ENCODE measurements at places on chromosomes 2 and 18. TPM values are rescaled to one million over a fixed set of nuclear protein-coding genes. Genes with fewer than 3 reads are reported as not detected.

- DNase-seq = peak; percentile 85
- peaks cover 18% of the 10 kb centered on the region for H3K4me1 ChIP-seq
- no peak overlapping the region for H3K4me3 ChIP-seq
- no peaks in the 10 kb centered on the region for H3K27me3 ChIP-seq
These were observed 73.1 kb upstream of the PXDN start for GRCh38 chr2:1817256-1818051.

DNA sequence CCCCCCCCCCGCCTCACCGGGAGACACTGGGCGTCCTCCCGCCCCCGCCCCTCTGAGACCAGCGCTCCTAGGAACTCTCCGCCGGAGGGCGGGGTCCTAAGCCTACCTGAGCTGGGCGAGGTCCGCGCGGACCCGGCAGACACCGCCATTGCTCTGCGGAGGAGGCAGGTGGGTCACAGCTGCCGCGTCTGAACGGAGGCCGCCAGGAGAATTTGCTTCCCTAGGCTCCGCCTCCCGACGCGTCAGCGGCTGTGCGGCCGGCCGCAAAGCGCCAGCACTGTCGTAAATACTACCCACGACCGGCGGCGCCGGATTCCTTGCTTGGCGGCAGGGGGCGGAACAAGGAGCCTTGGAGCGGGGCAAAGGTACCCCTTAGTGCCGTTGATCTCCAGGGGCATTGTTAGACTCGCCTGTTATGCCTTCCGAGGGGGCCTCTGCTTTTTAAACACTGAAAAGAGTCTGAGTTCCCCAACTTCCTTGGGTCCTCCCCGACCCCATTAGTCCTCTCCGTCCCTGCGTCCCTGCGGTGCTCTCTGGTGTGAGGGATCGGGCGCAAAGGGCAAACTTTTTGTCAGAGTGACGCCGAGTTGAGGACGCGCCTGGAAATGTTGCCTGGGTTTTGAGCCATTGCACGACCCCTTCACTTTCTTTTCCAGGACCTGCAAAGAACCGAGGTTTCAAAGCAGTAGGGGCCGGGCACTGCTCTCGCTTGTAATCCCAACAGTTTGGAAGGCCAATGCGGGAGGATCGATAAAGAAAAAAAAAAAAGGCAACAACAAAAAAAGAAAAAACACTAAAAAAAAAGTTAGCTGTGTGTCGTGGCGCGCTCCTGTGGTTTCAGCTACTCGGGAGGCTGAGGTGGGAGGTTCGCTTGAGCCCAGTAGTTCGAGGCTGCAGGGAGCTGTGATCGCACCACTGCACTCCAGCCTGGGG, at the start of gene GGCX:
GGCX (minus strand) TSS at position 214 of the 933 bp plus-strand sequence; CDS start at position 149, 65 bp downstream.
- peaks cover 27% of the 10 kb centered on the region for H3K4me1 ChIP-seq
- H3K27ac ChIP-seq = peak within 1 kb of the TSS; percentile 74
- peak; percentile 97 for DNase-seq
- peak within 1 kb of the TSS; percentile 57 for H3K4me3 ChIP-seq
- no peaks in the 10 kb centered on the region for H3K36me3 ChIP-seq
- H3K27me3 ChIP-seq = no peaks in the 10 kb centered on the region

- no peaks in the 10 kb centered on the region for H3K36me3 ChIP-seq
- no peak overlapping the region for H3K4me3 ChIP-seq
- DNase-seq = no peak
- H3K27ac ChIP-seq = no peak overlapping the region
- no peaks in the 10 kb centered on the region for H3K27me3 ChIP-seq
- peaks cover 19% of the 10 kb centered on the region for H3K4me1 ChIP-seq
These were observed 200.1 kb upstream of the DTNA start for GRCh38 chr18:34509879-34510586.

GRCh38 chr18:27136208-27136535, 48.9 kb downstream of the CHST9 start:
- H3K27me3 ChIP-seq = no peaks in the 10 kb centered on the region
- H3K27ac ChIP-seq = no peak overlapping the region
- no peak overlapping the region for H3K4me3 ChIP-seq
- DNase-seq = peak; percentile 36
- H3K4me1 ChIP-seq = peaks cover 17% of the 10 kb centered on the region

DNA sequence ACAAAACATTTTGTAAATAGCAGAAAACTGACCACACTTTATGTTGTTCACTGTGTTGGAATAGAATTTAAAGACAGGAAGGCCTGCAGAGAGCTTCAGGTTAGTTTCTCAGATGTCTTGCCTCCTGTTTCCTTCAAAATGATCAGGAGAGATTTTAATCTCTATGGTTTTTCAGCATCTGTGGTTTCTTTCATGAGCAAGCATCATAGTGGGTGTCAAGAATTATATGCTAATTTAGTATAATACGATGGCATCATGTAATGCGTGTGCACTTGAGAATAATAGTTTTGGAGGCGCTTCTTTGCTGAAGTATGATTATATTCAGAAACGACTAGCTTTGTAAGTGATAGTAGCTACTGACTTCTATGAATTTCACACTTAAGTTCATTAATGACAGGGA, 149.9 kb downstream of the PLCL1 start:
- no peaks in the 10 kb centered on the region for H3K27me3 ChIP-seq
- H3K36me3 ChIP-seq = no peaks in the 10 kb centered on the region
- no peak for DNase-seq
- no peaks in the 10 kb centered on the region for H3K4me1 ChIP-seq
- no peak overlapping the region for H3K27ac ChIP-seq
- H3K4me3 ChIP-seq = no peak overlapping the region

GRCh38 chr2:29847886-29848285, 73.5 kb downstream of the ALK start:
- no peaks in the 10 kb centered on the region for H3K4me1 ChIP-seq
- H3K27ac ChIP-seq = no peak overlapping the region
- DNase-seq = no peak
- H3K27me3 ChIP-seq = no peaks in the 10 kb centered on the region

GRCh38 chr2:38187541-38188011, 111.6 kb upstream of the CYP1B1 start:
- H3K36me3 ChIP-seq = no peaks in the 10 kb centered on the region
- H3K4me1 ChIP-seq = no peaks in the 10 kb centered on the region
- DNase-seq = peak; percentile 42
- no peaks in the 10 kb centered on the region for H3K27me3 ChIP-seq
- no peak overlapping the region for H3K4me3 ChIP-seq

DNA sequence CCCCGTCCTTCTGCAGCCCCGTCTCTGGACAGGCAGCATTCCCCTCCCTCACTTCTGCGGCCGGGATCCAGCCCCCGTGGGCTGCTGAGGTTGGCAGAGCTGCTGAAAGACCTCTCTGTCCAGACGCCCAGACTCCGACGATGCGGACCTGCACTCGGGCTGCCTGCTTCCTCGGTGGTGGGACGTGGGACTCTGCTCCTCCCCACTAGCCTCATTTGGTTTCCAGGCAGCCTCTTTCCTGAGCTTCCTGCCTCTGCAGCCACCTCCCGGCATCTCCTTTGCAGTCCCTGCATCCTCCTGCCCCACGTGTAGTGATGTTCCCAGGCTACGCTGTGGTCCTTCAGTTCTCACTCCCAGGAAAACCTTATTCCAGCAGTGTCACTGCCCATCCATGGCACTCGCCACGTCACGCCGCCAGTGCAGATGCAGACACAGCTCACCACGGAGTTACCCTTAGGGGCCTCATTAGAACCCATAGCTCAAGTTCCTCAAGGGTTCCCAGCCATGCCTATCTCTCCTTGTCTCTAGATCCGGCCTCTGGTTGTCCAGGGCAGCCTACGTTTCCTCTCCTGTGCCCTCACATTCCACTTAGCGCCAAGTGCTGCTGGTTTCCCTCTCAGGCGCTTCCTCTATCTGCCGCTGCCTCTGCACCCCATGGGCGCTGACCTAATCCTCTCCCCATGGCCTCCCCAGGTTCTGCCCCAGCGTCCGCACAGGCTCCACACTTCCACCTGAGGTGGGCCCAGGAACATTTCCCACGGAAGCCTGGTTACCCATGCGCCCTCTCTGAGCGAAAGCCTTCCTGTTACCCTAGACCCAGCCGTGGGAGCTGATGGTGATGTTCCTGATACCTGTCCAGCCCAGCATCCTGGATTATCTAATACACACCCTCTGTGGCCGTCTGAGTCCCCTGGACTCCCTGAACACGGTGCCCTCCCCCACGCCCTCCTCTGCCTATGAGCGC, 318.3 kb upstream of the MYT1L start:
- no peak overlapping the region for H3K4me3 ChIP-seq
- H3K36me3 ChIP-seq = no peaks in the 10 kb centered on the region
- DNase-seq = no peak
- H3K27me3 ChIP-seq = no peaks in the 10 kb centered on the region
- no peak overlapping the region for H3K27ac ChIP-seq

GRCh38 chr2:102130647-102130991, 11.9 kb upstream of the IL1R1 start:
- no peak for DNase-seq
- H3K4me3 ChIP-seq = no peak overlapping the region
- H3K27me3 ChIP-seq = no peaks in the 10 kb centered on the region
- H3K4me1 ChIP-seq = peaks cover 9% of the 10 kb centered on the region
- no peak overlapping the region for H3K27ac ChIP-seq
- no peaks in the 10 kb centered on the region for H3K36me3 ChIP-seq

DNA sequence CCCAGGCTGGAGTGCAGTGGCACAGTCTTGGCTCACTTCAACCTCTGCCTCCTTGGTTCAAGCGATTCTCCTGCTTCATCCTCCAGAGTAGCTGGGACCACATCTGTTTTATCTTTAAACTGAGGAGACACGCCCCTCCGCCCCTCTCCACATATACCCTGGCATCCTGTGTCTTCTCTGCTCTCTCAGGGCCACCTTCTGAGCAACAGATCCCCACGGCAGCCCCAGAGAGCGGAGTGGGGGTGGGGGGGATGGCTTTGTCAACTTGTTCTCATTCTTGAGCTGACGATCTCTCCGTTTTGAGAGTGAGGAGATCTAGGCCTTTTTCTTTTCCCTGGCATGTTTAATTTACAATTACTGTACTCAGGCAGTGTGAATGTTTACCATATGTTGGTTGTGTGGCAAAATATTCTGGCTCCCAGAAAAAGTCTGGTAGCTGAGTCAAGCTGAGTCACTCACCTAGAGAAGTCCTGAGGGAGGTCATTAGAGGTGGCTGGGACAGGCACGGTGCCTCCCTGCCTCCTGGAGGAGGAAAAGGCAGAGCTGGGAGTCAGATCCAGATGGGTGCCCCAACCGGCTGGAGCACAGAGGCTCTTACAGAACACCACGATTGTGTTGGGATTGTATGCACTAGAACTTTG, 19.5 kb upstream of the ID2 start:
- H3K4me3 ChIP-seq = no peak overlapping the region
- H3K4me1 ChIP-seq = no peaks in the 10 kb centered on the region
- no peak for DNase-seq

DNA sequence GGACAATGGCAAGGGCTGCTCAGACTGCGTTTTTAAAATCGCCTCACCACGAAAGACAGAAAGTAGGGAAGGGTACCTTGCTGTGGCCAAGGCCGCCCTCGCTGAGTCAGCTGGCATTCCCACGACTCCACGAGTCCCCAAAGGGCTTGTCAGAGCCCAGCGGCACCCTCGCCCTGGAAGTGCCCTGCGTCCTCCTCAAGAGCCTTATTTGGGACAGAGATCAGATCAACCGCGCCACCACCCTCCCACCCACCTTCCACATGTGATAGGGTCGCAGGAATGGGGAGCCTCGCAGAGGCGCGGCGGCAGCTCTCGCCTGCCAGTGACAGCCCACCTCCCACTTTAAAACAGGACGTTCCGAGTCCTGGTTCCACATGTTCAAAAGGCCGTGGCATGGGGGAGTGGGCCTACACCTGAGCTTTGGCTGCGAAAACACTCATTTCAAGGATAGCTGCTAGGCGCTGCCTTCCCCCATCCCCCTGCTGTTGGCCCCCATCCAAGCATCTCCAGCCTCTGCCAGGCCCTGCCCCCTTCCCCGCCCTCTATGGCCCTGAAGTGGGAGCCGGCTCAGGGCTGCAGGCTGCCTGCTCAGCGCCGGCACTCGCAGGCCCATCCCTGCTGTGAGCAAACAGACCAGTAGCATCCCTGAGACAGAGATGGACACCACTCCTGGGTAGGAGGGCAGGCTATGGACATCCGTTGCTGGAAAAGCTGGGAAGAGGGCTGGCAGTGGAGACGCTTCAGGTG, 38.1 kb upstream of the ARHGEF4 start:
- H3K4me3 ChIP-seq = no peak overlapping the region
- no peaks in the 10 kb centered on the region for H3K27me3 ChIP-seq
- peak; percentile 32 for DNase-seq
- no peaks in the 10 kb centered on the region for H3K36me3 ChIP-seq
- no peak overlapping the region for H3K27ac ChIP-seq
- H3K4me1 ChIP-seq = peaks cover 15% of the 10 kb centered on the region

- no peak overlapping the region for H3K27ac ChIP-seq
- H3K36me3 ChIP-seq = no peaks in the 10 kb centered on the region
- no peaks in the 10 kb centered on the region for H3K4me1 ChIP-seq
- no peaks in the 10 kb centered on the region for H3K27me3 ChIP-seq
- H3K4me3 ChIP-seq = no peak overlapping the region
These were observed 233.3 kb downstream of the MBD2 start for GRCh38 chr18:53991202-53991601.

GRCh38 chr2:213251618-213252017, 32.6 kb upstream of the SPAG16 start:
- no peak overlapping the region for H3K27ac ChIP-seq
- peak; percentile 35 for DNase-seq
- H3K36me3 ChIP-seq = no peaks in the 10 kb centered on the region
- no peaks in the 10 kb centered on the region for H3K27me3 ChIP-seq

DNA sequence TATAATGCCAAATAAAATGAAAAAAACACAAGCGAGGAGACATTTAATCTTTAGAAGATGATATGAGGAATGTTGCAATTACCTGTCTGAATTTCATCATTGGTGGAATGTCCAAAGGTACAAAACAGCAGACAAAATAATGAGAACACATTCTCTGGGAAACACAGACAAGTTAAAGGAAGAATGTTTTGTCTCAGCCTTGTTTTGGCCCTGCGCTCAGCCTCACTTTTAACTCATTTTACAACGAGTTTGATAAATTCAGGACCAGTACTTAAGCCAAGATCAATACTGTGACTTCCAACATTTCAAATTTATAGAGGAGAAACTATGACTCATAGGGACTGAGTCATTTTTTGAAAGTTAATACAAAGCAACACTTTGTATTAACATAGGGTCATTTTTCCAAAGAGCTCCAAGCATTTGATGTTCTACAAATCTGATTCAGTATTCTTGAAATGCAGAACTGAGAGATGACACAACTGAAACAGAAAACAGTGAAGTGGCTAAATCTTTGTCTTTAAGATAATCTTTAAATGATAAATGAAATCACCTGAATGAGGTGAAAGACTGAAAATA, 833.2 kb upstream of the CHAC2 start:
- H3K4me1 ChIP-seq = peaks cover 30% of the 10 kb centered on the region
- peak overlapping the region; percentile 66 for H3K27ac ChIP-seq
- no peaks in the 10 kb centered on the region for H3K36me3 ChIP-seq
- H3K27me3 ChIP-seq = no peaks in the 10 kb centered on the region

The CROCC2 gene
- total RNA-seq = under 0.01 TPM

The BMP10 gene
- total RNA-seq = not detected

The STAM2 gene
- 34.0 TPM for total RNA-seq

The MC5R gene
- not detected for total RNA-seq

The KLHL41 gene
- 1.3 TPM for total RNA-seq

All from body of pancreas (tissue), 4 donors.